Peyer's patch (tissue), 4 donors: ENCODE measurements at places on chromosomes 13 and 19. TPM values are rescaled to one million over a fixed set of nuclear protein-coding genes. Genes with fewer than 3 reads are reported as not detected.
A peak's percentile ranks its signal among the peaks of the same experiment; 100 is the strongest.

The FFAR3 gene
- total RNA-seq = not detected

GRCh38 chr13:23325191-23325590, 108.3 kb downstream of the SACS start:
- H3K4me1 ChIP-seq = no peaks in the 10 kb centered on the region
- H3K27me3 ChIP-seq = no peaks in the 10 kb centered on the region
- H3K36me3 ChIP-seq = no peaks in the 10 kb centered on the region
- H3K27ac ChIP-seq = no peak overlapping the region
- H3K4me3 ChIP-seq = no peak overlapping the region

- H3K4me3 ChIP-seq = no peak within 1 kb of the TSS
- H3K4me1 ChIP-seq = no peaks in the 10 kb centered on the region
- no peaks in the 10 kb centered on the region for H3K27me3 ChIP-seq
- H3K36me3 ChIP-seq = no peaks in the 10 kb centered on the region
Observed at GRCh38 chr19:15479391-15480345, at the start of gene PGLYRP2. Gene PGLYRP2, minus strand, starts transcription at chr19:15479501. Its CDS starts 130 bp downstream, at chr19:15479371.

DNA sequence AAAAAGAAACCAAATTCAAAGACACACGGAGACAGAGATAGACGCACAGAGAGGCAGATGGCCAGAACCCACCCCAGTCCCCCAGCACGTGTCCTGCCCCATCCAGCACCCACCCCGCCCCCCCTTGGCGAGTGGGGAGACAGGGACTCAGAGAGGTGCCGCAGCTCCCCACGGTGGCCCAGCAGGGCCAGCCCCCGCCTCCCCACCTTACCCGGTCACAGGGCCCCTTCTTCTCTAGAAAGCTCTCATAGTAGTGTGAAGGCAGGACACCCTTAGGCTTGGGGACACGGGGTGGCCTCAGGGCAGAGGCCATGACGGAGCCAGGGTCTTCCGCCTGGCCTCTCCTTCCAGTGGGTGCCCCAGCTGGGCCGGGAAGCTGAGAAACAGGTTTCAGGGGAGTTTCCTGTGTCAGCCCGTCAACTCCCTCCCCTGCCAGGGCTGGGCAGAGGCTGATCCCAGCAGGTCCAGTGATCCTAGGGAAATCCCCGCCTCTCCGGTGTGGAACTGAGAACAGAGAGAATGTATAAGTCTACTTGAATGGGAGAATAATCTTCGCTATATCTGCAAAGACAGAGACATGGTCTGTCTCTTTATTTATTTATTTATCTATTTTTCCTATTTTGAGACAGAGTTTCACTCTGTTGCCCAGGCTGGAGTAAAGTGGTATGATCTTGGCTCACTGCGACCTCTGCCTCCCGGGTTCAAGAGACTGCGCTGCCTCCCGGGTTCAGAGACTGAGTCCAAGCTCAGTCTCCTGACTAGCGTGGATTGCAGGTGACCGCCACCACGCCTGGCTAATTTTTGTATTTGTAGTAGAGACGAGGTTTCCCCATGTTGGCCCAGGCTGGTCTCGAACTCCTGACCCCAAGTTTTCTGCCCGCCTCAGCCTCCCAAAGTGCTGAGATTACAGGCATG, at the start of gene STAP2:
Gene STAP2, minus strand, starts transcription at position 387 of the 915 bp plus-strand sequence. Its CDS starts 74 bp downstream, at position 313.
- peak within 1 kb of the TSS; percentile 90 for H3K27ac ChIP-seq
- H3K27me3 ChIP-seq = no peaks in the 10 kb centered on the region
- DNase-seq = peak; percentile 81
- H3K36me3 ChIP-seq = no peaks in the 10 kb centered on the region

GRCh38 chr13:113989585-113990300, 15.9 kb upstream of the C13orf46 start:
- peaks cover 14% of the 10 kb centered on the region for H3K36me3 ChIP-seq
- no peaks in the 10 kb centered on the region for H3K27me3 ChIP-seq
- no peak overlapping the region for H3K27ac ChIP-seq
- no peak for DNase-seq

DNA sequence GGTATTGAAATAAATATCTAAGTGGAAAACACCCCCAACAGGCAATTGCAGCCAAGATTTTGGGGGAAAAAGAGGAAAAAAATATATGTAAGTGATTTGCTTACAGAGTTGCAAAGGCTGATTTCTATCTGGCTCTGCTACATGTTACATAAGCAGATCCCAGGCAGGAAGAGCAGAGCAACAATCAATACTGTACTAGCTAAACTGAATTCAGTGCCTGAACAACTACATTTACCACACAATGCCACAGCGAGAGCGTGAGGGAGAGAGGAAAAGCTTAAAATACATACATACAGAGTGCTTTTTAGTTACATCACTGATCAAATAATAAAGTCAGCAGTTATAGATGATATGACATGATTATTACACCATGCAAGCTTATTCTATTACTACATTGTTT, 665.6 kb upstream of the ARGLU1 start:
- H3K4me1 ChIP-seq = no peaks in the 10 kb centered on the region
- H3K4me3 ChIP-seq = no peak overlapping the region
- DNase-seq = no peak
- no peaks in the 10 kb centered on the region for H3K27me3 ChIP-seq
- no peak overlapping the region for H3K27ac ChIP-seq

DNA sequence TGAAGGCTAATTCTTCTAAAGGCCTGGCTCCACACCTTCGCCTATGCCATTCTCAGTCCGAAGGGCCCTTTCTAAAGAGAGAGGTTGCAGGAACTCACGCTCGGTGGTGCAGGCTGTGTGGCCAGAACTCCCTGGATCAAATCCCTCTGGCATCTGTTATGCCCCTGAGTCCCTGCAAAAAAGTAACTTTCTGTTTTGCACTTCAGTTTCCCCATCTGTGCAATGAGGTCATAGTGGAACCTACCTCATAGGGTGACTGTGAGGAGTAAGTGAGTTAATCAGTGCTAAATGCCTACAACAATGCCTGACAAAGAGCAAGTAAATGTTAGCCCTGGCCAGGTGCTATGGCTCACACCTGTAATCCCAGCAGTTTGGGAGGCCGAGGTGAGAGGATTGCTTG, 7.3 kb downstream of the IGSF23 start:
- H3K4me3 ChIP-seq = no peak overlapping the region
- no peak overlapping the region for H3K27ac ChIP-seq
- H3K27me3 ChIP-seq = no peaks in the 10 kb centered on the region
- no peaks in the 10 kb centered on the region for H3K36me3 ChIP-seq
- H3K4me1 ChIP-seq = no peaks in the 10 kb centered on the region

The KLF1 gene
- total RNA-seq = not detected

- no peak overlapping the region for H3K27ac ChIP-seq
- DNase-seq = no peak
- H3K36me3 ChIP-seq = no peaks in the 10 kb centered on the region
- no peak overlapping the region for H3K4me3 ChIP-seq
Observed at GRCh38 chr13:43397111-43397510, 373.7 kb downstream of the DNAJC15 start.

GRCh38 chr13:60583911-60584753, 187.1 kb downstream of the TDRD3 start:
- H3K36me3 ChIP-seq = no peaks in the 10 kb centered on the region
- no peak for DNase-seq
- no peaks in the 10 kb centered on the region for H3K27me3 ChIP-seq

DNA sequence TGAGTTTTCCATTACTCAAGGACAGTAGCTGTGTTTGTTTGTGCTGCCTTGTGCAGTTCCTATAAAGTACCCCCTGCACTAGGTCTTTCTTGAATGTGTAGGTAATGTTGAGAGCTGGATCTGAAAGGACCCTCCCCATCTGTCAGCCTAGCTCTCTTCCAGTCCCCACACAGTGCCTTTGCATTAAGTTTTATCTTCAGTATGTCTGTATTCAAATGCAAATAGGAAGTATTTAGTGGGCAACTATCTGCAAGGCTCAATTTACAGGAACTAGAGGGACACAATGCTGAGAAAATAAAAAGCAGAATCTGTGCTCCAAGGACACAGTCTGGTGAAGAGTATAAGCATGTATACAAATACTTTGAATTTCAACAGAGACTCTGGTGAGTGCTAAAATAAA, 558.5 kb downstream of the RFC3 start:
- no peaks in the 10 kb centered on the region for H3K36me3 ChIP-seq
- H3K4me3 ChIP-seq = no peak overlapping the region
- no peaks in the 10 kb centered on the region for H3K4me1 ChIP-seq
- no peak for DNase-seq
- no peak overlapping the region for H3K27ac ChIP-seq
- H3K27me3 ChIP-seq = no peaks in the 10 kb centered on the region

DNA sequence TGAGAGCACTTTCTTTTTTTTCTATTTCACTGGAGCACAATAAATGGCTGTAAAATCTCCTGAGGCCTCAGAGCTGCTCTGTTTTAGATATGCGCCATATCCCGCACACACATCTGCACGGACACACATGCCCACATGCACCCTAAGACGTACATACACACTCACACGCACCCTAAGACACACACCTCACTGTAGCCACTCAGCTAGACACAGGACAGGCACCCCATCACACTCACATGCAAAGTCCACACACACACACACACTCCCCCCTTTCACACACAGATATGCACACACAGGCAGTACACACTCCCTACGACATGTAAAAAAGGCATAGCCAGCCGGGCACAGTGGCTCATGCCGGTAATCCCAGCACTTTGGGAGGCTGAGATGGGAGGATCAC, 8.8 kb downstream of the ELOF1 start:
- H3K27ac ChIP-seq = no peak overlapping the region
- H3K36me3 ChIP-seq = peaks cover 33% of the 10 kb centered on the region
- no peak for DNase-seq
- no peaks in the 10 kb centered on the region for H3K27me3 ChIP-seq
- H3K4me3 ChIP-seq = no peak overlapping the region
- no peaks in the 10 kb centered on the region for H3K4me1 ChIP-seq

GRCh38 chr19:15249972-15250639, 17.9 kb upstream of the EPHX3 start:
- H3K27me3 ChIP-seq = no peaks in the 10 kb centered on the region
- H3K4me1 ChIP-seq = peaks cover 5% of the 10 kb centered on the region
- H3K4me3 ChIP-seq = no peak overlapping the region
- peaks cover 3% of the 10 kb centered on the region for H3K36me3 ChIP-seq
- no peak for DNase-seq
- peak overlapping the region; percentile 70 for H3K27ac ChIP-seq

The POMP gene
- total RNA-seq = 24.3 TPM

DNA sequence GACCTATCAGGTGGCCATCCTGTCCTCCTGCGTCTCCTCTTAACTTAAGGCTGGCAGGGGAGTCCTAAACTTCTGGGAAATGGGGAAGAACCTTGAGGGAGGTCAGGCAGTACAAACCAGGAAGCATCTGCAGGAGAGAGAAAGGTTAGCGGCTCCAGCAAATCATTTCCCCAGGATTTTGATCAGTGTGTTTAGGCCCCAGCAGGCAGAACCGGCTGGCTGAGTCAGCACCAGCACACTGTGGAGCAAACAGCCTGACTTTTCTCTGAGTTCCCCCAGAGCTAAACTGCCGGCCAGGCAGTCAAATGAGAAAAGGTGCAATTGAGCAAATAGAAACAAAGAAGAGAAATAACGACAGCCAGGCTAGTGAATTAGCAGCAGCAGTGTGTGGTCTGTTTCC, 46.7 kb upstream of the MEDAG start:
- no peak for DNase-seq
- no peak overlapping the region for H3K27ac ChIP-seq
- no peaks in the 10 kb centered on the region for H3K27me3 ChIP-seq
- H3K36me3 ChIP-seq = no peaks in the 10 kb centered on the region

The DHDH gene
- total RNA-seq = 14.6 TPM

The RFX1 gene
- total RNA-seq = 19.0 TPM

The SLC25A41 gene
- total RNA-seq = not detected

The GGN gene
- total RNA-seq = 10.1 TPM

The HOMER3 gene
- total RNA-seq = 14.9 TPM

The LIM2 gene
- not detected for total RNA-seq

DNA sequence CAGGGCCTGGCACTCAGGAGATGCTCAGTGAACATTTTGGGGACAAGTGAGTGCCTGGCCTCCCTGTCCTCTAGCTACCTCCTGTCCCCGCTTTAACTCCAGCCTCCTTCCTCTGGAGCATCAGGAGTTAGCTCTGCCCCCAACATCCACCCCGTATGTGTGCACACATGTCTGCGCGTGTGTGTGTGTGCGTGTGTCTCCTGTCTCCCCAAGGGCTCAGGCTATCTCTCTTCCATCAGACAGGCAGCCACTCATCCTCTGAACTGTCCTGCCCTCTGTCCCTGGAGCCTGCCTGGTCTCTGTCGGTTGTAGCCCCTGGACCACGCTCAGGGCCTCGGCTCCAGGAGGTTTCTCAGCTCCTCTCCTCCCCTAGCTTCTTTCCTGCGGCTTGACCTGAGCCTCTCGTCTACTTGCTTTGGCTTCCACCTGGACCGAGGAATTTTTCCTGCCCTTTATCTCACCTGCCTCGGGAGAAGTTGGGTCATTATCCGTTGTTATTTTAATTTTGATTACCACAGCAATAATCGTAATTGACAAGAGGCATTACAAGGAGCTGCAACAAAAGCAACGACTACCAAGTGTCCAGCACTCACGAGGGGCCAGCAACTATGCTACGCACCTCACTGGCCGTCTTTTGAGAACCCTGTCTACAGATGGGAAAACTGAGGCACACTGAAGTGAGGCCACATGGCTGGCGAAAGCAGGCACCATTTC, 32.0 kb upstream of the ASF1B start:
- no peak overlapping the region for H3K27ac ChIP-seq
- H3K4me3 ChIP-seq = no peak overlapping the region
- no peaks in the 10 kb centered on the region for H3K27me3 ChIP-seq
- H3K36me3 ChIP-seq = no peaks in the 10 kb centered on the region

- H3K36me3 ChIP-seq = no peaks in the 10 kb centered on the region
- H3K4me3 ChIP-seq = no peak overlapping the region
- no peaks in the 10 kb centered on the region for H3K4me1 ChIP-seq
Observed at GRCh38 chr13:64186071-64186470, 2770.4 kb upstream of the PCDH20 start.

DNA sequence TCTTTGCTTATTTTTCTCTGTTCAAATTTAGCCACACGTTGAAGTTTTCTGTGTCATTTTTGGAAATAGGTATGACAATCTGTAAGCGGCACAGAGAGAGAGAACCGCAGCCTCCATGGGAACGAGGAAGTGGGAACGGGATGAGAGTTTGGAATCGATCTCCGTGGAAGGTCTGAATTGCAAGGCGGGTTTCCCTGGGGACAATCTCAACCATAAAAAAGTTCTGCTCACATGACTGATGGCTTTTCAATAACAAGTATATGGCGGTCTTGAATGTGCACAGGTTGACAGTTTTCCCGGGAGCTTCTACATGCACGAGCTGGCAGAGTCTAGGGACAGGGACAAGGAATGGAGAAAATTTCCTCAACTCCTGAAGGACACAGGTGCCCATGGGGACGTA, 90.9 kb downstream of the INSR start:
- H3K36me3 ChIP-seq = no peaks in the 10 kb centered on the region
- H3K4me1 ChIP-seq = no peaks in the 10 kb centered on the region
- H3K4me3 ChIP-seq = peak overlapping the region; percentile 13
- H3K27ac ChIP-seq = peak overlapping the region; percentile 32
- no peaks in the 10 kb centered on the region for H3K27me3 ChIP-seq

GRCh38 chr13:48156466-48156865, 61.6 kb upstream of the MED4 start:
- peak overlapping the region; percentile 70 for H3K27ac ChIP-seq
- no peaks in the 10 kb centered on the region for H3K27me3 ChIP-seq
- no peaks in the 10 kb centered on the region for H3K36me3 ChIP-seq
- no peaks in the 10 kb centered on the region for H3K4me1 ChIP-seq
- peak; percentile 84 for DNase-seq
